ENCODE measurements at places on chromosomes 5 and 9.

DNA sequence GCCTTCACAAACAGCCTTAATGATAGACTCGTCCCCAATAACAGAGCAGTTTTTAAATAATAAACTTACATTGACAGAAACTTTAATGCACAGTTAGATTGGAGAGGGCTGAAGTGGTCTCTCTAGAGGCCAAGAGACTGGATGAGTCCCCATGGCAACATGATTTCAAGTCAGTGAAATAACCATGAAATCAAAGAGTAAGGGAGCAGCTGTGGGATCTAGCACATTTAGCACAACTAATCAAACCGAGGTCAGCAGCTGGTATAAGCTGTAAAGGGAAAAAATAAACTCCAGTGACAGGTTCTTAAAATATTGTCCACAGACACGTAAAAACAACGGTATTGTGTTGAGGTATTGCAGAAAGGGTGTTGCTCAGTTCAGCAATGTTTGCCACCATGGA lies 916.6 kb downstream of the DNAH5 start:
- no peak for DNase-seq

- DNase-seq = no peak
Observed at GRCh38 chr5:132228241-132229035, 785 bp upstream of the P4HA2 start.

GRCh38 chr5:81854915-81855314 lies 104.0 kb upstream of the SSBP2 start:
- DNase-seq = no peak

GRCh38 chr9:1455766-1456165 lies 405.6 kb downstream of the DMRT2 start:
- DNase-seq = no peak

DNA sequence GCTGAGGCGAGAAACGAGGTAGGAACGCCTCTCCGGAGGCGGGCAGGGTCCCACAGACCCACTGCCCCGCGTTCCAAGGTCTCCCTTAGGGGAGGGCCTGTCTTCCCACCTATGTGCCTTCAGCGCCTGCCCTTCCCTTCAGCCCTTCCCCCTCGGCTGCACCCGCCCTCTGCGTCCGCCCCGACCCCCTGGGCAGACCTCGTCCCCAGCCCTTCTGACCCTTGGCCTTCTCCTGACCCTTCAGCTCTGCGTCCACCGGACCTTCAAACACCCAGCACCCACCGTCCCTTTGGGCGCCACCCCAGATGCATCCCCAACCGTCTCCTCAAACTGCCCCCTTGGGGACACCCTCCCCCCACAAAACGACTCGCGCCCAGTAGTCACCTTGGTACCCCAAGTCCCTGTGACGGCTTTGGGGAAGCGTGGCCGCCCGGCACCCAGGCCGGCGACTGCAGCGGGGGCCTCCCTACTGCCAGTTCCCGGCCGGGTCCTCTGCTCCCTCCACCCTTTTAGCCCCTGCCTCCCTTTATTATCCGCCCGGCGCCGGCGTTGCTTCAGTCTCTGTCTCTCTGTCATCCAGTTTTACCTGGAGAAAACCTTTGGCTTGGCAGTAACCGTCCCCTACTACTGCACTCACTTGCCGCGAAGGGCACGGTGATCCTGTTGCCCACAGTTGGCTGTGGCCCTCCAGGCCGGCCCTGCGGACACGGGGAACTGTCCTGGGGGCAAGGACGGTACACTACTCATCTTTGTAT lies 421 bp downstream of the RUSC2 start:
- DNase-seq = peak; percentile 12

DNA sequence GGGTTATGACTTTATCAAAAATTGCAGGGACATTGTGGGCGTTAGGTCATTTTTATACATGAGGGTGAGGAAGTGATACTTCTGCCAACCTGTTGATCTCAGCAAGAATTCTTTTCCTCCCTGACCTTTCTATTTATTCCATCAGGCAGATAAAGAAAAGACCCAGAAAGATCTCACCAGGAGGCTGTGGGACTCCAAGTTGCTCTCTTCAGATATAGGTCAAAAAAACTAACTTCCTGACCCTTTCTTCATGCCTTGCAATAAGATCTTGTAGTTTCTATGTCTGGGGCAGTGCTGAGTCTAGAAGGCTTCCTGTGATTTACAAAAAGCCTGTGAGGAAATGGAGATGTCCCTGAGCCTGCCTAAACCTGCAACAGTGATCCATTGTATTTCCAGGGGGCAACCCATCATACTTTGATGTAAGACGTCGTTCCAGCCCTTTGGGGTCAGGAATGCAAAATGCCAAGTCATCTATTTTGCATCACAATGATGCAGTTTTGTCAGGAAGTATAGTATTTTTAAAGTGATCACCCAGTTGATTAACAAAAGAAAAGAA lies 22.0 kb upstream of the PIK3R1 start:
- DNase-seq = no peak

DNA sequence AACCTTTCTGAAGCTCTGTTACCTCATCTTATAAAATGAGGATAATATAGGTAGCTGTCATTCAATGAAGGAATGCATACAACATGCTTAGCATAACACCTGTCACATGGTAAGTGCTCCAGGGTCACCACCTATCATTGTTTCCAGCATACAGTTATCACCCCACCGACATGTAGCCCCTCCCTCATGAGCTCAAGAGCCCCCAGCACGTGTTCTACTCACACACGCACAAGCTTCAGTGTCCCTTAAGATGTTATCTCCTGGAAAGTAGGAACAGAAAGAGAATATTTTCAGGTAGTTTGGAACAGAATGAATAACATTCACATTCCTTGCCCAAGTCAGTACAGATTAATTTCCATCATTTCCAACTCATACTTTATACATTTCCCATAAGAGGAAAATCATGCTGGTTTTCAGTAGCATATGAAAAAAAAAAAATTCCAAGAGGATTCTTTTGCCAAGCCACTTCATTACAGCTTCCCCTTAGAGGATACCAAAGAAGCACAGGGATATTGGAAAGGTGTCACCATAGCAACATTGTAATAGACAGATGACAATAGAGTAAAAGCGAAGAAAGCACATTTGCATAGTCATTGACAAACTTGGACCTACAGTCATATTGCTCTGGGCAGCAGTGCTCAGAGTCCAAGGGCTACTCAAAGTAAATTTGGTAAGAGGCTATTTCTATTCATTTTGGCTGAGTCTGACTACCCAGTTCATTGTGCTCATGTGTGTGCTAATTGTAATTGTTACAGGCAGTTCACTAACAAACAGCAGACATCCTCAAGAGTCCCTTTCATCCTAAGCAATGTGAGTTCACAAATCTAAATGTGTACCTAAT lies 1.5 kb upstream of the MOB3B start:
- DNase-seq = no peak

DNA sequence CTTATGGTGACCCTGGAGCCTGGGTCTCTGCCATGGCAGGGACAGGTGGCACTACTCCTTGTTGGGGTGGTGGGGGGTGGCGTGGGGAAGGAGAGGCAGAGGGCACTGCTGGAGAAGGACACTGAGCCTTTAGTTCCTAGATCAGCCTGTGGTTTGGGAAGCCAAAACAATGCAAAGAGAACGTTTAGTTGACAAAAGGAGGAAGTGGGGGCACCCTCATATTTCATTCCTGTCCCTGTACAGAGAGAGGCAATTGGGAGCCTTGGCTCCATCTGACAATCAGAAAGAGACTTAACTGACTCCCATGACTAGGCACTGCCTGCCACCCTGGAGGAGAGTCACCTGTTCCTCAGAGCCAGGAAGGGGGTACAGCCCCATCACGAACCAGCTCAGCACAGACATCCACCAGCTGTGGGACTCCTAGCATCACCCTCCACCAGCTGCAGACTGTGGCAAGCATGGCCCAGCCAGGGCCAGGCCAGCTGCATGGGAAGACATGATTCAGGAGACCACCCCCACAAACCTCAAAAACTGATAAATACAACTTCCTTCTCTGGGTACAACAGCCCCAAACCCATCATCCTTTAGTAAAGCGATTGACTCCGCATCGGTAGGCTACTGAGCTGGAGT lies 257.5 kb downstream of the HSPA4 start:
- no peak for DNase-seq

DNA sequence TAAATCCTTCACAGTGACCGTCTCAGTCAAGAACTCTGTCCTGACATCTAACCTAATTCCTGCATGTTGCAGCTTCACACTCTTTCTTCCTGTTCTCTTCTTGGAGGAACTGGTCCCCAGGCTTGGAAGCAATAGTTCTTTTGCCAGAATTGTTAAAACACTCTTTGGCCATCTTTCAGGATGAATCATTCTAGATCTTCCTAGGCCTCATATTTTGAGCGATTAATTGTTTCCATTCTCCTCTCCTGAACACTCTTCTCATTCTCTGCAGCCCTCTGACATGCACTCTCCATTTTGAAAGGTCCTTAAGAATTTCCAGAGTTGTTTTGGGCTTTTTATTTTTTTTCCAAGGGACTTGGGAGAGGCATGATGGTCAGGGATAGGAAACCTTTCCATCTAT lies 85.8 kb downstream of the FAM114A2 start:
- no peak for DNase-seq

DNA sequence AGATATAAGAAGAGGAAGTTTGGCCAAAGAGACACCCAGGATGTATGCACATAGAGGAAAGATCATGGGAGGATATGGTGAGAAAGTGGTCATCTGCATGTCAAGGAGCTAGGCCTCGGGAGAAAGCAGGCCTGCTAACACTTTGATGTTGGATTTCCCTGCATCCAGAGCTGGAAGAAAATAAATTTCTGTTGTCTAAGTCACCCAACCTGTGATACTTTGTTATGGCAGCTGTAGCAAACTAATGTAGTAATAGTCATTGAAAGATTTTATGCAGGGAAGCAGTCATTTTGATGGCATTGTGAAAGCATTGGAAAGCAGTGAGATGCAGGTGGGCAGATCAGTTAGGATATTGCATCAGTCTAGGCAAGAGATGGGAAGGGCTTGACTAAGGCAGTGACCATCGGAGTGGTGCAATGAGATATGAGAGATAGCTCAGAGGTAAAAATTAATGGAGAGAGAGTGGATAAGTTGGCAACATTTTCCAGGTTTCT lies 24.5 kb upstream of the FOCAD start:
- DNase-seq = no peak

DNA sequence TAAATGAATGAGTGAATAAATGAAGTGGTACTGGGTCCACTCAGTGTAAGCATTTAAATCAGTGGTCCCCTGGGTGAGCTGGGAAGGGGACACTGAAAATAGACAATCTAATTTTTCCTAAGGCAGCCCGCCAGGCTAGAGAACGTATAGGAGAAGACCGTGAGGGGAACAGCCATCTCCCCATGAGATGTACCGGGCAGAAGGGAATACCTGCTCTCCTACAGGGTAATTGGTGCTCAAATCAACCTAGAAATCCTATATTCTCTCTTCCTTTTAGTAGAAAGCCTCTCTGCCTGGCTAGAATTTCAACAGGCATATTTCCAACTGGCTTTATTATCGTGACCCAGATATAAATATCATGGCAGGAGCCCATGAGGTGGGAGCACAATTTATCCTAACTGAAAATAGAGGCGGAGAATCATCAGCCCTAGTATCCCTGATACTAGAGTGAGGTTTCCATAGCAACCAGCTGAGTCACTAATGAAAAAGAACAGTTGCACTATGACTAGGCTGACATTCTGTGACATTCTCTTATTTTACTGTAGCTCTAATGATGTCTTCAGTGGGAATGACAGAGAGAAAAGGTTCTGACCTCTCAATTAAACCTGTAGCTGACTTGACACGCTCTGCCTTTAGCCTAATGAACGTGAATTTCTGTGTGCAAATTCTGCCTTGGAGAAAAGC lies 96.5 kb upstream of the CAST start:
- DNase-seq = no peak

DNA sequence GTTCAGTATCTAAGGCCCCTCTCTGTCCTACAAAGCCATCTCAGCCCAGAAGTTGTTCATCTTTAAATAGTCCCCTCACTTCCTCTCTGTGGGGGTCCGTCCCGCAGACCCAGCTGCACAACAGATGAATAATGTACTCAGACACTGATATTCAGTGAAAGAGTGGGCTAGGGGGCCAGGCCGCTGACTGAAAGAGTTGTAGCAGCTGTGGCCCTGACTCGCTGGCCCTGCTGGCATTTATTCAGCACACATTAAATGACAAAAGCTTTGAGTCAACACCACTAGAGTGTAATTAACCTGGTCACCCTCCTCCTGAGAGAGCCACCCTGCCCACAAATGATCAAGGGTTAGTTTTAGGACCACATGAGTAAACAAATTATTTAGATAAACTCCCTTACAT lies 76.3 kb downstream of the MED10 start:
- no peak for DNase-seq

DNA sequence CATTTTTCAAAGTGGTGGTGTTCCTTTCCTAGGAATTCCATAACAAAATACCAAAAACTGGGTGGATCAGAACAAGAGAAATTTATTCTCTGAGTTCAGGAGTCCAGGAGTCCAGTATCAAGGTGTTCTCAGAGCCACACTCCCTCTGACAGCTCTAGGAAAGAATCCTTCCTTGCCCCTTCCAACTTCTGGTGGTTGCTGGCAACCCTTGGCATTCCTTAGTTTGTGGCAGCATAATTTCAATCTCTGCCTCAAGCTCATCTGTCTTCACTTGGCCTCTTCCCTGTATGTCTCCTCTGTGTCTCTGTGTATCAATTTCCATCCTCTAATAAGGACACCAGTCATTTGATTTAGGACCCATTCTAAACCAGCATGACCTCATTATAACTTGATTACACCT lies 243.7 kb downstream of the MPDZ start:
- DNase-seq = no peak

DNA sequence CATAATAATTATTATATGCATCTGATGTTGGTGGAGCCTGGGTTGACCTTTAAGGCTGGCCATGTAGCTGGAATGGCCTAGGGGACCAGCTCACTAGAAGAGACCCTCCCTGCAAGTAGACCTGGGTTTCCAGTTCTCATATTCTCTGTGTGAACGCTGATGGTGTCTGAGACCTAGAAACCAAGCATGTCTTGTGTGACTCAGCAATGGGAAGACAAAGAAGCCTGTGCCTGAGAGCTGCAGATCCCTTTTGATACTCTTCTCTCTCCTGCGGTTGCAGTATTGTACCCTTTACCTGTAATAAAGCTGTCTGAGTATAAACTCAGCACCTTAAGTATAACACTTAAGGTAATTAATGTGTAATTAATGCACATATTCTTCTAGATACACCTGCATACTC lies 22.2 kb downstream of the C9orf152 start:
- DNase-seq = no peak

- DNase-seq = peak; percentile 58
Observed at GRCh38 chr9:129166623-129167557, 11.2 kb downstream of the IER5L start.

DNA sequence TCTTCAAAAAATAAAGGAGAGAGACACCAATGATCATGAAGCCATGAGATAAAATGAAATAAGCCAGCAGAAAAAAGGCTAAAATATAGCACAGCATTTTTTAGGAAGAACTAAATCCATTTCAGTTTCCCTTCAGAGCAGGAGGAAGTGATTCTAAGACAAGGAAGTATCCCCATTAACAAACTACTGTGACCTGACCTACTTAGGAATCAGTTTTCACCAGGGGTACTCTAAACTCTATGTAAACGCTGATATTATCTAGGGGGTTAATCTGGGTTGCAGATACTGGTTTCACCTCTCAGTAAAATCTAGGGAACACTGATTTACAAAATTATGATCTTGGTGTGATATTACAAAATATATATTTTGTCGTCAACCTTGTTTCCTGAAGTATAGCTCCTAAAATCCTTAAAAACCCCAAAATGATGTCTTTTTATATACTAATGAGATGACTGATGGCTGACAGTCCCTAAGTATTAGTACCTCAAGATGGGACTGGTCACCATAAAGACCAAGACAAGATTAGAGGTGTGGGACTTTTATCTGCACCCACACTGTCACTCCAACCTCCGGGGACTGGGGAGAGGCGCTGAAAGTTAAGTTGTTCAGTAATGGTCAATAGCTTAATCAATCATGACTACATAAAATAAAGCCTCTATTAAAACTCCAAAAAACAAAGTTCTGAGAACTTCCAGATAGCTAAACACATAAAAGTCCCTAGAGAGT lies 2.9 kb upstream of the FNBP1 start:
- DNase-seq = no peak
